D721Med (cell line): ENCODE measurements at places on chromosomes 12 and 14.

DNA sequence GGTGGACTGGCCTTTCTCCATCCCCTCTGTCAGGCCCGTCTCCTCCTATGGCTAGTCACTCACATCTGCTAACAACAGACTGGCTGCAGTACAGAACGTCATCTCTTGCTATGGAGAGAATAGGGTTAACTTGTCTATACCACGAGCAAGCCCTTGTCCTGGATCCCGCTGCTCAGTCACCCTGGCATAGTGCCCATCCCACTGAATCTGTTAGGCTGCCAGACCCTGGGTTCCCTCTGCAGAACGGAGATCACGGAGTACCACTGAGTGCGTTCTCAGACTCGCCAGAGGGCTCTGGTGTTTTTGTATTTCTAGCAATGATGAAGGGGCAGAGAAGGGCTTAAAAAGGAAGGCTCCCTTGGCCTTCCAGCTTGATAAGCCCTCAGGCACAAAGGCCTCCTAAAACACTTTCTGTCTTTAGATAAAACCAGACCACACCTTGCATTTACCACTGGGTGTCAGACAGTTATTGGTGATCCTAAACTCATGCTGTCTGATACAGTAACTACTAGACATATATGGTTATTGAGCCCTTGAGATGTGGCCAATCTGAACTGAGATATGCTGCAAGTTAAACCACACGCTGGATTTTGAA lies 6.3 kb upstream of the NRIP2 start:
- no peak for DNase-seq

GRCh38 chr14:56339855-56340701 lies 221.9 kb downstream of the PELI2 start:
- no peak for DNase-seq

GRCh38 chr12:91180582-91181395 lies 1.8 kb downstream of the DCN start:
- no peak for DNase-seq

GRCh38 chr12:110776410-110776809 lies 33.7 kb upstream of the PPP1CC start:
- no peak for DNase-seq

GRCh38 chr12:119179335-119180021 lies 747 bp downstream of the HSPB8 start:
- no peak for DNase-seq
